ENCODE measurements at places on chromosomes 5 and 9.

- DNase-seq, result no peak
Measured at GRCh38 chr9:122378236-122378635, 7.4 kb downstream of the PTGS1 start.

GRCh38 chr5:80230269-80230992, 25.4 kb downstream of the SERINC5 start:
- no peak for DNase-seq

DNA sequence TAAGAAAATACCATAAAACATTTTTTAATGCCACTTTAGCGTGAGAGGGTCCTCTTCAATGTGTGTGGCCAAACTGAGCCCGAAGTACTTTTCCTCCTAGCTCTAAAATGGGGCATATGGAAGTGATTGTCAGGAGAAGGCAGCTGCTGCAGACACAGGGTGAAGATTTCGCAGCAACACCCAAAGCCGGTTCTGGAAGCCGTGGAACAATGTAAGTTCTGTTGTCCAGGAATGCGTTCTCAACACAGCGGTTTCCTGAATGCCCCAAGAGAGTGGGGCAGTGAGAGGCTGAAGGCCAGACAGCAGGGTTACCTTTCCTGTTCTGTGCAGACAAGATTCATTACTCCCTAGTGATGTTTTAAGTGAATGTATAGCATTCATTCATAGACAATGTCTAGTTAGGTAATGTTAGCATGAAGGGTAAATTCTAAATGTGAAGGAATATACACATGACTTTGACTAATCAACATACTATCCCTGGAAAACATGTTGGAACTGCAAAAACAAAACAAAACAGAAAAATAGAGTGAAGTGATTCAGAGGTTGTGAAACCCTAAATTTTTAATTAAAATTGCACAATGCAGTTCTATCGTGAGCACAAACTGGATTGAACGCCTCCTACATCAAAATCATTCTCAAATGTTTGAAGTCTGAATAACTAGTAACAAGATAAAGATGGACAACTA, 197.0 kb upstream of the SEMA6A start:
- DNase-seq, result no peak

DNA sequence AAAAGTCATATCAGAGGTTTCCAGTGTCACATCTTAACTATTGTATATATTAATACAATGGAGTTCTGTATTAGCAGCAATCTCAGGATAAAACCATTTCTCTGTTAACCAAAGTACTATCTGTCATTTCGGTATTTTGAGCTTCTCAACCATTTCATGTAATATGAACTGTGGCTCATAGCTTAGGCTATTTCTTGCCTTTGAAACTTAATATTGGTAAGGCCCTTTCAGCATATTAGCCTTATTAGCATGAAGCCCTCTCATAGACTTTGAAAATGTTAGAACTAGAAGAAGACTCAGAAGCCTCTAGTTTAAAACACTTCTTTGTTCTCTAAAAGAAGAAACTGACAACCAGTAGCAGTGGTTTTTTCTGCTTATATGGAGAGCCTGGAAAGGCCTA, 731 bp downstream of the CAVIN4 start:
- no peak for DNase-seq

DNA sequence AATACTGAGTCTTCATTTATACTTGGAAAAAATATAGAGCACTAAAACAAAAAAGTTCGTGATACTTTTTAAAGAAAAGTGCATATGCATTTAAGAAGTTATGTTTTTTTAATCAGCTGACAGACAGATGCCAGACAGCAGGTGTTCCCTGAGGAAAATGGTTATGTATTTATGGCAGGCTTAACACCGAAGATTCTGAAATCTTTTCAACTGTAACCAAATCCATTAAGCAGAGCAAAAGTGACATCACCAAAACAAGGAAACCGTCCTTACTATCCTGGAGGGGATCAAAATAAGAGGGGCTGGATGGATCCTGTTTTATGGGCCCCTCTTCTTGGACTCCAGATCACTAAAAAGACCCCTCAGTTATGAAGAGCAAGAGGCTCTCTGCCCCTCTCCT, 404.9 kb upstream of the ADAMTS16 start:
- no peak for DNase-seq

GRCh38 chr9:108290839-108291585, 564.8 kb downstream of the ACTL7B start:
- no peak for DNase-seq

GRCh38 chr9:36023260-36024048, 13.3 kb upstream of the RECK start:
- no peak for DNase-seq

DNA sequence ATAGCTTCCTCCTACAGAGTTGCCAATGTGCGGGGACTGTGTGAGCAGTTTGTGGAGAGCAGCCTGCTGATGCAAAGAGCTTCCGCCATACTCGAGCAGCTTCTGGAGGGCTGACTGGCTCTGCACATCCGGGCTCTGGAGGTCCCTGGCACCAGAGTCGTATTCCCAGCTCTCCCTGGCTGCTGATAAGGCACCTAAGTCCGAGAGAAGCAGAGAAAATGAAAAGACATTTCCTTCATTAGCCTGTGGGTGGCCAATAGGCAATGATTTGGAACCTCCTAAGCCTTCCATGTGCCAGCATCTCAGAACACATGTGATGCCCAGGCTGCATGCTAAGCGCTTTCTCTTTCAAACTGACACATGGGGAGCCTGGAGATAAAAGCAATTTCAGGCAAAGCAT, 94.3 kb downstream of the TSSK1B start:
- no peak for DNase-seq

DNA sequence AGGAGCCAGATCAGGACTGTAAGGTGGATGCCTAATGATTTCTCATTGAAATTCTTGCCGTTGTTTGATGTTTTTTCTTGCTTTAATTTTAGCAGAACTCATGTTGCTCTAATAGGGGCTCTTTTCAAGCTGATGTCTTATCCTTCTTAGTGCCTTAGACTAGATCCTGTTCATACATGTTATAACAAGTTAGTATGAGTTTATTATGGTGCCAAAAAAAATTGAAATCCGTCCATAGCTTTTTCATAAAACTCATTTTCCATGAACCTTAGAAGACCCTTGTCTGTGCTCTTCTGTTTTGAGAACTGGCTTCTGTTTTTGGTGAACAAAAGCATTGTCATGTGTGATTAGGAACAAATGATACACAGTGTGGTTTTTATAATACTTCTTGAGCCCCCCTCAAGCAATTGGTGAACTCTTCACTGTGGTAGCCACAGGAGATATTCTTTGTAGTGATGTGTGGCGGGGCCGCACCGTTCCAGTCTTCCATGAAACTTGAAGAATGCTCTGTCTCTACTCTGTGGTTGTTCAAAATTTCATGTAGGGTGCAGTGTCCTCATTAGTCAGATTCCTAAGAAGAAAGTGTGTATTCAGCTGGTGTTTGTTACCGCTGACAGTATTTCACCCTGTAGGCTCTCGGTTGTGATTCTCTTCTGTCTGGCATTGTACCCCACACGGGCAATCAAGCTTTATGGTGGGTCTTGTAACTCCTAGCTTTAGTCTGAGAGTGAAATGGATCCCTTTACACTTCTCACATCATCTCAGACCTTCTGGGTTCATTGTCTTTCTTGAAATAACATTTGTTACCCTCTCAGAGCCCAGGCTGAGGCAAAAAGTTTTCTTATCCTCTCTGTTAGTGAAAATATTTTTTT, 10.7 kb downstream of the OTULIN start:
- DNase-seq, result no peak

DNA sequence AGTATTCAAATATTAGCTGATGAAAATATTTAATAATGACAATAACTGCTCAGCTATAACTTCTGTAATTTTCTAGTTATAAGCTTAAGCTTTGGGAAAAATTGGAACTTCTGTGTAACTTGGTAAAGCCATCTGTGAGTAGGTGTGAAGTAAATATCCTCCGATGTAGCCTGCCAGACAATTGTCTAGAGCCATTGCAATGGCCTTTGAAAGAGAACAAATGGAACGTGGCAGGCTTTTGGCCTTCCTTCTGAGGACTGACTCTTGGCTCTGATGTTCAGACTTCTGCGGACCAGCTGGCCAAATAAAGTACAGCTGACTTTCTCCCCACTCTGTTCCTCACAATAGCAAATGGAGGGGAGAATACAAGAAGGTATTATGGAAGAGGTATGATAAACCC, 203.4 kb upstream of the NMUR2 start:
- DNase-seq, result no peak

DNA sequence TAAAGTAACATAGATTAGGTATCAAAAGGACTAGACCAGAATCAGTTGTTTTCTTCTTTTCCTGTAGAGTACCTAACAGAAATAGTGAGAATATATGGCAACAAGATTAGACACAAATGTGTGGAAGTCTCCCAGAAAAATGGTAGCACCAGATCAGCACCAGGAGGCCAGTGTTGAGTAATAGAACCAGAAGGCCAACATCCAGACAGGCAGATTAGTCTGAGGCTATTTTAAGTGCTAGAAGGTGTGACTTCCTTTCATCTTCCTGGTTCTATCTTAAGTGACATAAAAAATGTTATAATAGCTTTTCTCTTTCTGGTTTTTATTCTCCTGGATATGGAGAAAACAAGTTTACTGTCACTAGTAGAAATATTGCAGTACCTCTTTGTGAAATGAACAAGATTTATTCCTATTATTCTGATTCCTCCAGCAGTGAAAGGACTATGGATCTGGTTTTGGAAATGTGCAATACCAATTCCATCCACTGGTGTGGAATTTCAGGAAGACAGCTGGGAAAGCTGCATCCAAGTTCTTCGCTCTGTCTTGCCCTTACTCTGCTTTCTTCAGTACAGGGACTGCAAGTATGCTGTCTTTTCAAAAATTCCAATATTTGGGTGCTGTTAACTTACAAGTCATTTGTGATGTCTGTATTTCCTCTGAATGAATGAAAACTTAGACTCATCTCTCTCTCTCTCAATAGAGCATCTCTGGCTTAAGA, 39.1 kb downstream of the SHLD3 start:
- no peak for DNase-seq

DNA sequence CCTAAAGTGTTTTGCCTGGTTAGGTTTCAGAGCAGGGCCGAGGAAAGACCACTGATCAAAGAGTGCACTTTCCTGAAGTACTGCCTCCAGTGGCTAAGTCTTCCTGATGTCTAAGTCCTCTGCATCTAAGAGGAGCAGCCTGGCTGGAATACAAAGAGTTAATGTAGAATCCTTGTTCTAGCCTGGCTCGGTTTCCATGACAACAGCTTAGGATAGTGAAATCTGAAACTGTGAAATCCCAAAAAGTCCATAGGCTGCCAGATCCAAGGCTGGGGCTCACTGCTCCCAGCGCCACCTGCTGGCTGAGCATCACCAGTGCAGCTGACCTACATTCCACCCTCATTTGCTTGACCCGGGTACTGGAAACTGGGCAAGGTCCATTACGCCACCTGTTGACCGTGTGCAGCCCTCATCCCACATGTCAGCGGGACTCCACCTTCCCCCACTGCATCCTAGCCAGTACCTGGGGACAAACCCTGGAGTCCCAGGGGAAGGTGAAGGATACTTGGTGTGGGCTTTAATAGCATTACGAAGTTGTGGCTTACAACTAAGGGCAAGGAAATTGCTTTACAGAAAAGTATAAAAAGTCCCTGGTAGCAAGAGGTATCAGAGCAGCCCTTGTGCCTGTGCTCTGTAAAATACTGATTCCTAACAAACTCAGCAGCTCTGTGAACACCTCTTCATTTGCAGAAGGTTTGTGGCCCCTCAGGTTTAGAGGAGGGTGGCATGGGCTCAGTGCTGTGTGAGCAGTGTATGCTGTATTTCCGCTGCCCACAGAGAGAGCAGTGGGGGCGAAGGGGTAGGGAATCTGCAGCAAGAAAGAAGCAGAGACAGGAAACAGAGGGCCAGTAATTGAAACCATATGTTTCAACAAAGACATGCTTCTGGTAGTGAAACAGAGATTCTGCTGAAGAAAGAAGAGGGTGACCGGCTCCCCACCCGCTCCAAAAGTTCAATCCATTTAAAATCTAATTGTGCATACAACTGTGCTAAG, 36.0 kb downstream of the PCDHGC5 start:
- peak; percentile 89 for DNase-seq

GRCh38 chr5:172141949-172142319, 46.1 kb downstream of the STK10 start:
- no peak for DNase-seq

DNA sequence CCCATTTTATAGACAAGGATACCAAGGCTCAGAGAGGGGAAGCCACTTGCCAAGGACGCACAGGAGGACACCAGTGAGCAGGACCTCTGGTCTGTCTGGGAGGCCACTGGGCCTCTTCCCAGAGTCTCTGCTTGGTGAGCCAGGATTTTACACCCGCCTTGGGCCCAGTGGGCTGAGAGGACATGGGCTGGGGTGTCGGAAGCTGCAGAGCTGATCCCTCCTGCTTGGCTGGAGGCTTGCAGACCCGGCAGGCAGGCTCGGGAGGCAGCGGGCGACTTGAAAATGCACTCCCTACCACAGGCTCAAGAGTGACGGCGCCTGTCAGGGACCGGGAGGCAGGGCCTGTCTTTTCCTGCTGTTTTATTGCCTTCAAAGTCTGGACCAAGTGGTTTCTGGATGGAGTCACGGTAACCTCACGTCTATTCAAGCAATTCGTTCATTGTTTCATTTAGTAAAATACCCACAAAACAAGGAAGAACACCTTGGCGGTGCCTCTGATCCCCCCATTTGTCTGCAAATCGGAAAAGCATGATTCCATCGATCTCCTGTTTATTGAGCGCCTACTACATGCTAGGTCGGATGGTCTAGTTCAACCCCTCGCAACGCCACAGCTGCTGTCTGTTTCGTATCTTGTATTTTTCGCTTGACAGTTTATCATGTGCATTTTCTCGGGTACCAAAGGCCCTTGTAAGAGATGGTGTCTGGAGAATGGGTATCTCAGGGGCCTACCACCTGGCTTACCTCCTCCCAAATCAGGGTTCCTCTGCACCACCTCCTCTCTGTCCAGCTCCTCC, 108.1 kb upstream of the IER5L start:
- DNase-seq, result no peak

DNA sequence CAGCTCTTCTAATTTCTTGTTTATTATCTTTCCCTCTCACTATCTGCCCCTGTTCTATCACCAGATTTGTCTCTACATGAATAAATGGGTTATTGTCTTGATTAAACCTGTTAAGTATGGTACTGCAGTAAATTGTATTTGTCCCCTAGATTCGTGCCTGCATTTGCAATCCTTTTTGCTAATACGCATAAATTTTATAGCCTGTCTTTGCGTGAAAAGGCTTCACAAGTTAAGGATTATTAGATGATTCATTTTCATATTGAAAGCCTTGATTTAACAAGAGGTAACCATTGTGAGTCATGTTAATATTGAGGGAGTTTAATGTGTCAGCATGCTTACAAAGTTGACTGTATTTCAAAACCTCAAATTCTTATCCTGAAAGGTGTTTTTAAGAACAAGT, 204.6 kb downstream of the PCSK1 start:
- no peak for DNase-seq

- DNase-seq, result no peak
Measured at GRCh38 chr9:97284798-97285197, 22.7 kb upstream of the CCDC180 start.

- DNase-seq, result no peak
Measured at GRCh38 chr9:84669288-84670137, at the start of gene NTRK2. Gene NTRK2, plus strand, starts transcription at chr9:84669729. Its CDS starts 1,020 bp downstream, at chr9:84670749.

DNA sequence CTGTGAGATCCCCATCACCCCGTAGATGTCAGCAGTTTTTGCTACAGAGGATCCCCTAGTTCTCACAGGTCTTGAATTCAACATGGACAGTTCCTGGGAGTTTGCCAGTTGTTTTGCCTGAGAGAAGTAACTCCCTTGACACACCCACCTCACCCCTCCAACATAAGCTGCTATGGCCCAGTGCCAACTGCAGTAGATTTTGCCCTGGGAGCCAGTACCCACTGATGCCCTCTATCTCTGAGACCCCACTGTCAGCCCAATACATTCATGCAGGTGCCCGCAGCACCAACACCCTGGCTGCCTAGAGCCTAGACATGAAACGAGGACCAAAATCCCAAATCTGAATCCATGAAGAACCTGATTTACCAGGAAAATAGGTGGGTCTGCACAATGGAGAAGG, 583.9 kb upstream of the CTNND2 start:
- no peak for DNase-seq

GRCh38 chr9:87810679-87811178, 71.9 kb upstream of the SPATA31E1 start:
- DNase-seq, result no peak

Data from CD14-positive monocyte (primary cell).